ENCODE measurements at places on chromosomes 16 and 17.

GRCh38 chr17:75093548-75094158, 5.9 kb downstream of the SLC16A5 start:
- no peak for DNase-seq

DNA sequence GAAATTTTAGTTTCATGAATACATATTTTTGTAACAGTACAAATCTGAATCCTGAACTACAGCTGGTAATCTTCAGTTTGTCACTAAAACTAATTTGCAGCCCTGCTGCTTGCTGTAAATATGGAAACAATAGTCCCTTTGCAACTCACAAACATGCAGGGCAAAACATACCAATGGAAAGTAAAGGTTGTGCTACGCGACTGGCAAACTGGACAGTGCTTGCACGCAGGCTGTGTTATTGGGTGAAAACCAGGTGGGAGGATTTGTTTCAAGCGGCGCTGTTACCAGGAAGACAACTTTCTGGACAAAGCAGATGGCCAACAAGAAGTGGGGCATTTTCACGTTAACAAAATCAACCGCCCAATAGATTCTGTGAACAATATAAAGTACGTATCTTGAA, 93.5 kb downstream of the CDYL2 start:
- no peak for DNase-seq

GRCh38 chr16:49727611-49728010, 128.3 kb downstream of the ZNF423 start:
- DNase-seq = no peak

DNA sequence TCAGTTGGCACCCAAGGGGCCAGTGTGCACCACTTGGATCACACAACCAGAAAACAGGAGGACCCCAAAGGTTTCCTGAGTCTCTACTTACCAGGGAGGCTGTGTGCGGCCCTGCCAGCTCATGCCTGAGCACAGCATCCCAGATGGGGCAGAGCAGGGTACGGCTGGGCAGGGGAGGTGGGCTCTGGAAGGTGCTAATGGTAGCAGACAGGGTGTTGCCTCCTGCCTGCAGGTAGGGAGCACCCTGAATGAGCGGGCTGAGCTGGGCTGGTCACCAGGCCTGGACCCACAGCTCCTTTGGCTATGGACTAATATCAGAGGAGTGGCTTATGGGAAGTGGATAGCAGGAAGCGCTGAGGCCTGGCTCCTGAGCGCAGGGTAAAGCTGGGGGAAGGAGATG, 14.6 kb downstream of the RECQL5 start:
- DNase-seq = no peak

DNA sequence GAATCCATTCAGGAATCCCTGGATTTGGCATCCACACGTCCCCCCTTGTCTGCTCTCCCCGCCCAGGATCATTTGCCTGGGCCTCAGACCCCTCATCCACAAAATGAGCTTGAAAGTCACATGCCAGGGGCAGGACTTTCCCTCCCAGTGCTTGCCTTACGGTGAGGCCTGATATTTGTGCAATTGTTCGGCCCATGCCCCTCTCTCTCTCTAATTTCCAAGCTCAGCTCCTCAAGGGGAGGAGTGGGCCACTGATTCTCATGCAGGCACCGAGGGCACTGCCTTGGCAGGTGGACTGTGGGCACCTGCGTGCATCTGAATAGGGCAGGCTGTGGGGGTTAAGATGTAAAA, 267.2 kb upstream of the FOXF1 start:
- no peak for DNase-seq

DNA sequence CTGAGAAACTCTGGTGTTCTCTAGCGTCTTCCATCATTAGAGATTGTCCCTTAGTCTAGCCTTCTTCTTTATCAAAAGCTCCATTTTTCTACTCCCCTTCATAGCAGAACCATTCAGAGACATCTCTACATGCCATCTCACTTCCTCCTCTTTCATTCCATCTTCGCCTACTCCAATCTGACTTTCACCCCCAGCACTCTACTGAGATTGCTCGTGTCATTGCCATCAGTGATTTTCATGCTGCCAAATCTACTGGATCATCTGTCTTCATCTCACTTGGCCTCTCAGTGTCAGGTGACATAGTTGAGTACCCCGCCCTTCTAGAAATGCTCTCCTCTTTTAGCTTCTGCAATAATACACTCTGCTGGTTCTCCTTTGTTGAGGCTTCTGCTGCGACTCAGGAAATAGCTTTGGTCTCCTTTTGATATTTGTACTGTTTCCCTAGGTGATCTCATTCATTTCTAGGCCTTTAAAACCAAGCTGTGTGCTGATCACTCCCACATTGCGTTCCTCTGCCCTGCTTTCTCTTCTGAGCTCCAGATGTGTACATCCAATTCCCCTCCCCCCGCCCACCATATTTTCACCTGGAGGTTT, 119.1 kb downstream of the FTO start:
- DNase-seq = no peak

DNA sequence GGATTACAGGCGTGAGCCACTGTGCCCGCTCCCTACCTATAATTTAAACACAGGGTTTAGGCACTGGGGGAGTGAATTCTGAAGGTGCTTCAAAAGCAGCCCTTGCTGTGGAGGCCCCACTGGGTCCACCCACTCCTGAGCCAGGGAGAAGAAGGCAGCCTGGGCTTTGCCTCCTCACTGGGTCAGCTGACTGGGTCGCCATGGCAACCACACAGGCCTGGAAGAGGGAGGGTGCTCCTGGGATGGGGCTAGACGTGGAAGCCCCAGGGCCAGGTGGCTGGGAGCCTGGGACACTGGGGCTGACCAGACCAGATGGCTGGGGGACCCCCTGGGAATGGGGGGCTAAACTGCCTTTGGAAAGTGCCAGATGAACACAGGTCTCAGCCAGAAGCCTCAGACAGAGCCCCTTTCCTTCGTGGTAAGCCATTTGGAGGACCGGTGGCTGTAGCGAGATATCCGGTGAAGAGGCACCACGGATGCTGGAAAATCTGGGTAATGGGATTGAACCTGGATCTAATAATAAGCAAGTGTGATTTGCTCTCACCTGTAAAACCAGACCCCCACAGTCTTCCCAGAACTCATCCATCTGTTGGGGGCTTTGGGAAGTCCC, 32.9 kb downstream of the TRARG1 start:
- DNase-seq = no peak

DNA sequence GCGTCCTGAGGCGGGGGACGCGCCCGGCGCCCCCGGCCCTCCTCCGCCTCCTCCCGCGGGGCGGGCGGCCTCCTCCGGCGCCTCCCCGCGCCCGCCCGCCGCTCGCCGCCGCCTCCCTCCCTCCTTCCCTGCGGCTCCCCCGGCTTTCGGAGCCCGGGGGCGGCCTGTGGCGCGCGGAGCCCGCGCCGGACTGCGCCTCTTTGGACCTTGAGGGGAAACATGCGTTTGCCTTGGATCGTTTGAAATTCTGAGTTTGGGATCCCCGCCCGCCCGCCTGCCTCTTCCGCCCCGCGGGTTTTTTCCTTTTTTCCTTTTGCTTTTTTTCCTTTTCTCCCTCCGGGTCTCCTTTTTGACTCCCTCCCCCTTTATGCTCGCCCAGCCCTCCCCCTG, 390 bp downstream of the ZNRF1 start:
- DNase-seq = peak; percentile 16

DNA sequence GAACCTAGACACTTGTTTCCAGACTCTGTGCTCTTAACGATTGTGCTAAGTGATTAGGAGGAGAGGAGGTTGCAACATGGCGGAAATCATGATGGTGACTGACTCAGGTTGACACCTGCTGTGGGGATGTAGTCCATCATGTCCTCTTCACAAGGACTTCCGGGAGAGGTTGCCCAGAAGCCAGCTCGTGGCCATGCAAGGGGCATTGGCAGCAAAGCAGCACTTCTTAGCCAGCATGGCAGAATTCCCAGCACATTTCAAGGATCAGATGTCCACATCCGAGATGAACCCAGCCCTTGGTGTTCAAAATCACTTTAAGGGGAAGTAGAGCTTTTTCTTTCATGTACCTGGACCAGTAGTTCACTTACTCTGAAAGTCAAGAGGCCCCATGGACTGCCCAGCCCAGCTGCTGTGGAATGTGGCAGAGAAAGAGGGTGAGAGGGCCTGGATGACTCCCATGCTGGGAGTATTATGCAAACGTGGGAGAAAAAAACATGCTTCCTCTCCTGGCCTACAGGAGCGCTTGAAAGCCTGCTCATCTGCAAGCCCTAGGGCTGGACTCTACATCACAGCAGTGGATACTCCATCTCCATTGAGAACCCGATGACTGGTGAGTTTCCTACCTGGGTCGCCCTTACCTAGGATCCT, 65.5 kb downstream of the IRX6 start:
- no peak for DNase-seq

- DNase-seq = no peak
Measured at GRCh38 chr16:79573884-79574283, 26.7 kb downstream of the MAF start.

- DNase-seq = no peak
Measured at GRCh38 chr17:50693036-50693682, 14.6 kb downstream of the ANKRD40 start.

DNA sequence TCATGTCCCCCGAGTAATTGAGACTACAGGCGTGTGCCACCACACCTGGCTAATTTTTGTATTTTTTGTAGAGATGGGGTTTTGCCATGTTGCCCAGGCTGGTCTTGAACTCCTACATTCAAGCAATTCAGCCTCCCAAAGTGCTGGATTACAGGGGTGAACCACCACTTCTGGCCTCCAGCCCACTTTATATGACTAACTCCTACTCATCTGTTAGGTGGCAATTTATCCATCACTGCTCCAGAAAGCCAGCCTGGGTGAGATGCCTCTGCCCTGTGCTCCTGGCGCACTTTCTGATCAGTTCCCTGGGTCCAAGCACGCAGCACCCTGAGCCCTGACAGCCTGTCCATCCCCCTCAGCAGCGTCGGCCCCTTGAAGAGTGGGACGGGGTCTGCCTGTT, 29.4 kb downstream of the ADAM11 start:
- DNase-seq = no peak

DNA sequence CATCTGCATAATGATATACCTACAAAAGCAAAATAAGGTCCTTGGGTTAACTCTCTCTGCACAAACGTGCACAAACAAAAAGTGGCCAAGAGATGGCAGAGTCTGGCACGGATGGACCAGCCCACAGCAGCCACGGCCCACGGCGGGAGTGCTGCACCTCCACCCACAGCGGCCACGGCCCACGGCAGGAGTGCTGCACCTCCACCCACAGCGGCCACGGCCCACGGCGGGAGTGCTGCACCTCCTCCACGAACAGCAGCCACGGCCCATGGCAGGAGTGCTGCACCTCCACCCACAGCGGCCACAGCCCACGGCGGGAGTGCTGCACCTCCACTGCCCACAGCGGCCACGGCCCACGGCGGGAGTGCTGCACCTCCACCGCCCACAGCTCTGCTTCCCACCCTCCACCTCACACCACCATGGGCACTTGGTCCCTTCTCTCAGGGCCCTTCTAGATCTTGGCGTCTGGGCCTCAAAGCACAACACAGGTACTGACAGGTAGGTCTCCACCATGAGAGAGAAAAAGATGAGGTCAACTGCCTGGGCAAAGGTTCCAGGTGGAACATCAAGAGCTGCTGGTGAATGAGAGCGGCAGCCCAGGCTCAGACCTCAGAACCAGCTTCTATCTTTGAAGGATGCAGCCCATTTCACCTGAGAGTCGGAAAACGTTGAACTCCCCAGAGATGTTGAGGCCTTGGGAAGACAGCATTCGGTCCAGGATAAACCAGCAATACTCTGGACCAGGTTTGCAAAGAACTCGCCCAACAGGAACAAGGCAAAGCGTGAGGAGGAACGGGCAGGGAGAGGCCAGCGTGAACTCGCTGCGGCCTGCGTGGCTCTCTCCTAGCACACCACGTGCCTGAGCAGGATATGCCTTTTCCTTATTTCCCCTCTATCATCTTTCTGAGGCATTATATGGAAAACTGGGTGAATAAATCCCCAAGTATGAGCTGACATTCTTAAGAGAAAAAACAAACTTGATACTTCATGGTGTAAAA, 124.5 kb downstream of the ZNF778 start:
- no peak for DNase-seq

GRCh38 chr17:79424471-79425185, 186.2 kb downstream of the RBFOX3 start:
- no peak for DNase-seq

DNA sequence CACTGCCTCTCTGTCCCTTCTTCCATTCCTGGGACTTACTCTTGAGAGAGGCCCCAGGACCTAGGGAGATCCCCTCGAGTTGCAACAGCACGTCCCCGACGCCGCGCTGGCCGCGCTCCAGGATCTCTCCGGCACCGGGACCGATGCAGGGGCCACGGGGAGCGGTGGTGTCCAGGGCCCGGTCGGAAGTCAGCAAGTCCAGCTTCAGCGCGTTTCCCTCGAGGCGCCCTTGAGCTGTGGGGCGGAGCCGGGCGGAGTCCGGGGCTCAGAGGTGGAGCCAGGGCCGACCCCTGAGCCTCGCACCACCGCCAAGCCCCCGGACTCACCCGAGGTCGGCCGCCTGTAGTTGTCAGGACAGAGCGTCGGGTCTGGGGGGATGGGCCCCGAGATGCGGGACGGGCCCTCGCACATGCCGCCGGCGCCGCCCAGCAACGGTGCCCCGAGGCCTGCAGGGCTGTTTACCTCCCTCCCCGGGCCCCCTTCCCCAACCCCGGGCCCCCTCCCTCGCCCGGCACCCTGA, 458 bp downstream of the ENKD1 start:
- no peak for DNase-seq

DNA sequence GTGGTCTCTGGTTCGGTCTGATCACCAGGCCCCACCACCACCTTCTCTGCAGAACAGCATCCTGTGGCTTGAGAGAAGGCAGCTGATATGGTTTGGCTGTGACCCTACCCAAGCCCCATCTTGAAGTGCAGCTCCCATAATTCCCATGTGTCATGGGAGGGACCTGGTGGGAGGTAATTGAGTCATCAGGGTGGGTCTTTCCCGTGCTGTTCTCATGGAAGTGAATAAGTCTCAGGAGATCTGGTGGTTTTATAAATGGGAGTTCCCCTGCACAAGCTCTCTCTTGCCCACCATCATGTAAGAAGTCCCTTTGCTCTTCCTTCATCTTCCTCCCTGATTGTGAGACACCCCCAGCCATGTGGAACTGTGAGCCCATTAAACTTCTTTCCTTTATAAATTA, 352.3 kb upstream of the CDH5 start:
- DNase-seq = no peak

DNA sequence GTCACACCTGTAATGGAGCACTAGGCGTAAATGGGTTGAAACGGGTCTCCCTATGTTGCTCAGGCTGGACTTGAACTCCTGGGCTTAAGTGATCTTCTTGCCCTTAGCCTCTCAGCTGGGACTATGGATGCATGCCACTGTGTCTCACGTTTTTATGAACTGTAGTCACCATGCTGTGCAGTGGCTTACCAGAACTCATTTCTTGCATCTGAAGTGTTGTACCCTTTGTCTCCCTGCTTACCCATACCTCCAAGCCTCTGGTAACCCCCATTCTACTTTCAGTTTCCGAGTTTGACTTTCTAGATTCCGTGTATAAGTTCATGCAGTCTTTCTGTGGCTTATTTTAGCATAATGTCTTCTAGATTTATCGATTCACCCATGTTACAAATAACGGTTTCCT, 7.7 kb downstream of the PYCARD start:
- DNase-seq = no peak

DNA sequence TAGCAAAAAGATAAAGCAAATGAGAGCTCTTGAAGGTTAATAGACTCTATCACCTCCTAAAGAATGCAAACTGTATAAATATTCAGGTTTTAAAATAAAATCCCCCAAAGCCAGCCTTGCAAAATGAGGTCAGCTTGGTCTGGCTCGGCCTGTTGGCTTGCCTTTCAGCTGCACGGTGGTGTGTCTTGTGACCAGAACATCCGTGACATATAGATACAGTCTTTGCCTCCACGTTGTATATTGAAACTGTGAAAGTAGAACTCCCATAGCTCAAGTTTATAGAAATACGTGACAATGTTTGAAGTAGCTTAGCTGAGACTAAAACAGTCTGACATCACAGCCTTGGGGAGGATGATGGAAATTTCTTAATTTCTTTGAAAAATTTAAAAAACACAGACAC, 236.6 kb upstream of the MYOCD start:
- no peak for DNase-seq

Data from activated gamma-delta T cell treated with Interleukin-2 at 50 U/mL for 16 hours (primary cell).